ENCODE measurements at places on chromosomes 2 and 18.
A peak's percentile ranks its signal among the peaks of the same experiment; 100 is the strongest.

DNA sequence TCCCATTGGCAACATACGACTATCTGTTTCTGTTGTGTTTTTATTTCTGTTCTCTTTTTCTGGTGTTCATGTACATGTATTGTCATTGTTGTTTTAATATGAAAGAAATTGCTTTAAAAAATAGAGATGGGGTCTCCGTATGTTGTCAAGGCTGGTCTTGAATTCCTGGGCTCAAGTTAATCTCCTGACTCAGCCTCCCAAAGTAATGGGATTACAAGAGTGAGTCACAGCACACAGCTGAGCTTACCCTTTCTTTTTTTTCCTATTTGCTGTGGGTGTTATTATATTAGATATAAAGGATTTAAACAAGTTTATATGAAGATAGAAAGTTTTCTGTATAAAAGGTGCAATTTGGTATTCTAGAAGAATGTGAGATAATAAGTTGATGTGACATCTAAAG, 554.6 kb downstream of the DSC3 start:
- DNase-seq, result no peak

DNA sequence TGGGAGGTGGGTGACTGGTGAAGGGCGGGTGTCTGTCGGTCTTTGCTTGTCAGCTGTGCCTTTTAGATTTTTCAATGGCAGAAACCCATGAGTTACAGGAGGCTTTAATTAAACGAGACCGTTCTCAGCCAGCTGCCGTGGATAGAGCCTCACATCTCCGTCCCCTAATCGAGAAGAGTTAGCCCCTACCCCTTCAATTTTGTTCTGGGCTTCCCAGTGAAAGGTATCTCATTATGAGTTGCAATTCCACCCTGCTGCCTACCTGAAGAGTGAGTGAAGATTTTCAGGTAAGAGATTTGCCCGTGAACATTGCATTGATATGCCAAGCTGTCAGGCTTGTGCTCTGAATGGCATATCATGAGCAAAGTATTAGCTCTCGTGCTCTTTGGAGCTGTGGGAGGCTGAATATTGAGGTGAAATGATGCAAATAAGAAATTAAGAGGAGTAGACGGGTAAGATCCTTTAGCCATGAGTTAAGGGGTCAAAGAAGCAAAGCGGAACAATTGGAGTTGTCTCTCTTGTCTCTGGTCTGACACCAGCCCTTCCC, 118.7 kb upstream of the MSTN start:
- no peak for DNase-seq

GRCh38 chr2:88082781-88083180, 15.2 kb downstream of the SMYD1 start:
- no peak for DNase-seq

DNA sequence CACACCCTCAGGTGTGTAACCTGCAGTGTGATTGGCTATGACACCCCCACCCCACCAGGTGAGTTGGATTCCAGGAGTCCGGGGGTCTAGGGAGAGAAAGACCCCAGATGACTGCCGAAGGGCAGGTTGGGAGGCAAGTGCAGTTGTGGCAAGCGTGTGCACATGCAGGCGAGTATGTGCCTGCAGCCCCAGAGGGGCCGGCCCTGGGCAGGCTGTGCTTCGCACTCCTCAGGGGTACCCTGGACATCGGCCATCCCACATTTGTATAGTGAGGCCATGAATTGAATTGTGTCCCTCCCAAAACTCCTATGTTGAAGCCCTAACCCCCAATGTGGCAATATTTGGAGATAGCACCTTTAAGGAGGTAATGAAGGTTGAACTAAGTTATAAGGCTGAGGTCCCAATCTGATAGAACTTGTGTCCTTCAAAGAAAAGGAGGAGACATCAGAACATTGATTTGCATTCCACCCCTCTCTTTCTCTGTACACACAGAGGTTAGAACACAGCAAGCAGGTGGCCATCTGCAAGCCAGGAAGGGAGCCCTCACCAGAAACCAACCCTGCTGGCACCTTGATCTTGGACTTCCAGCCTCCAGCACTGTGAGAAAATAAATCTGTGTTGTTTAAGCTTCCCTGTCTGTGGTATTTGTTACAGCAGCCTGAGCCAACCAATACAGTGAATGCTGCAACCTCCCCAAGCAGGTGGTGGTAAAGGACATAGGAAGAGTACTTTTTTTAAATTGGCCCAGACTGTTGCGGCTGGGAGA, 241.8 kb downstream of the TFCP2L1 start:
- DNase-seq, result no peak

DNA sequence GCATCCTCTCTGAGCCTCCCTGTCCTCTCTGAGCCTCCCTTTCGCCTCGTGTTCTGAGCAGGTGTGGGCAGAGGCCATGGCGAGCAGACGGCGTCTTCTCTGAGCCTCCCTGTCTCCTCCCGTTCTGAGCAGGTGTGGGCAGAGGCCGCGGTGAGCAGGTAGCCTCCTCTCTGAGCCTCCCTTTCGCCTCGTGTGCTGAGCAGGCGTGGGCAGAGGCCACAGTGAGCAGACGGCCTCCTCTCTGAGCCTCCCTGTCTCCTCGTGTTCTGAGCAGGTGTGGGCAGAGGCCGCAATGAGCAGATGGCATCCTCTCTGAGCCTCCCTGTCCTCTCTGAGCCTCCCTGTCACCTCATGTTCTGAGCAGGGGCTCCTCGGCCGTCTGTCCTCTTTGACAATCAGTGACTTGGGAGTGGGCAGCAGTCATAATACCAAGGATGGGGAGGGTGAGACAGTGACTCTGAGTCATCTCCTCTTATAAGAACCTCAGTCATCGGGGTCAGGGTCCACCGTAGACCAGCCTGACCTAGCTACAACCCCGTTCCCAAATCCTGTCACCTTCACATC, 395.1 kb upstream of the SALL3 start:
- no peak for DNase-seq

GRCh38 chr2:9408641-9409151, 14.6 kb downstream of the ITGB1BP1 start:
- DNase-seq, result no peak

DNA sequence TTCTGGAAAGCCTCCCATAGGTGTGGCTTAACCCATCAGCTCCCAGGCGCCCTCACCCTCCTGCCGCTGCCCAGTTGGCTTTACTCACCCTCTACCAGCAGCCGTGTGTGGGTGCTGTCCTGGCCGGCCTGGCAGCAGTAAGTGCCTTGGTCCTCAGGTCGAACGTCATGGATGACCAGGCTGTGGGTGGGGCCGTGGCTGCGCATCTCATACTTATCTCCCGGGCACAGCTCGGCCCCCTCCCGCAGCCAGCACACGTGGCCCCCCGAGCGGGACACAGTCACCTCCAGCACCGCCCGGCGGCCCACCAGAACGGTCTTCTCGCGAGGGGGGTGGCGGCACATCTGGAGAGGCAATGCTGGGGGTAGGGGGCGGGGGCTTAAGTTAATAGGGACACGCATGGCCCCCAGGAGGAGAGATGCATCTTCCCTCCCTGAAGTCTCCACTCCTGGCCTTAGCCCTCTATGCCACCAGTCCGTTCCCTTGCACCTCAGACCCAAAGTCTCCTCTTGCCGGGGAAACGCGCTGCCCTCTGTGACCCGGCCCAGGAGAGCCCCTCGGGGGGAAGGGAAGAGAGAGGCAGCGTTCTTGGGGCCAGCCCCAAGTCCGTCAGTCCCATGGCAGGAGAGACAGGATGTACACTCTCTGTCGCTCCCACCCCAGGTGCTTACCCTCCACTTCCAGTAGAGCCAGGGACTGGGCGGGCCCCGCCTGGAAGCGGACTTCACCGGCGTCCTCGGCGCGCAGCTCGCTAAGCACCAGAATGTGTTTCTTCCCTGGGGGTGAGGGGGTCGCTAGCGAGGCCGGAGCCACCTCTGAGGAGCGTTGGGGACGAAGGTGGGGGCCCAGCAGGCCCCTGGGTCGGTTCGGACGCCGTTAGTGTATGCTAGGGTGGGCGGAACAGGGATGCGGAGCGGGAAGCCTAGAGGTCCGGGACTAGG, 7.9 kb downstream of the TMEM198 start:
- DNase-seq, result no peak

GRCh38 chr2:10535703-10536102, 87.6 kb upstream of the ODC1 start:
- no peak for DNase-seq

- no peak for DNase-seq
Observed at GRCh38 chr2:237299906-237300305, 114.1 kb downstream of the COL6A3 start.

- no peak for DNase-seq
Observed at GRCh38 chr2:15313657-15314056, 247.5 kb downstream of the NBAS start.

GRCh38 chr2:65788556-65788955, 356.2 kb upstream of the SPRED2 start:
- no peak for DNase-seq

GRCh38 chr2:223760838-223761502, 76.4 kb downstream of the AP1S3 start:
- peak; percentile 83 for DNase-seq

GRCh38 chr2:23524261-23524706, 139.3 kb downstream of the KLHL29 start:
- DNase-seq, result peak; percentile 49

- DNase-seq, result no peak
Observed at GRCh38 chr2:23544589-23545295, 159.8 kb downstream of the KLHL29 start.

DNA sequence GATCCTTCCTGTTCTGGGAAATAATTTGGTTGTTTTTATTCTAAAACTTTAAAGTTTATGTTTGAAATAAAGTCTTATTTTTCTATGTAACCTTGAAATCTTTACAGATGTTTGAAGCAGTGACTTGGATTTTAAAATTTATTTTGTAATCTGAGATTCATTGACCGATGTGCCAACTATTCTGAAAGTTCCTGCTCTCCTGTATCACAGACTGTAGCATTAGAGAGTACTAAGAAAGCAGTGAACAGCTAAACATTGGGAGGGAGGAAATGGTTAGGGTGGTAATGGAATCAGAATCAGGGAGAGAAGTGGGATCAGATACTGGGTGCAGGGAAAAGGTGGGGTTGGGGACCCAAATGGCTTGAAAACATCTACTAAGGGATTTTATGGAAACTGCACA, 69.9 kb downstream of the CDC42EP3 start:
- no peak for DNase-seq

DNA sequence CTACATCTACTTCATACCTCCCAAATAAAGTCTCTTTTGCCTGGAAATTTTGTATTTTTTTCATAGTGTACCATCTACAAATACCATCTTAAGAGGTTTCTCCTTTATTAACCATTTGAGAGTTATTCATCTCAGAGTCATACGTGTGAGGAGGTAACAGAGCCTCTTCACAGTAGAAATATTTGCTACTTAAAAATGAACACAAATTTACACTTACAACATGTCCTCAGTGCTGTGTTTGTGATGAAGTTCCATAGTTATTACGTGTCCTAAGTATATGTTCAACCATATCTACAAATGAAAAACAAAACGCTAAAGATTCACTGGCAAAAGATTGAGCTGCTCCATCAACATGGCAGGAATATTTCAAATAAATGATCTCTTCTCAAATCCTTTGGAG, 48.5 kb upstream of the HNRNPA3 start:
- DNase-seq, result no peak

GRCh38 chr2:65024149-65024829, 31.9 kb upstream of the CEP68 start:
- DNase-seq, result no peak
